ENCODE measurements at places on chromosomes 7 and 10. TPM values are rescaled to one million over a fixed set of nuclear protein-coding genes. Genes with fewer than 3 reads are reported as not detected.

DNA sequence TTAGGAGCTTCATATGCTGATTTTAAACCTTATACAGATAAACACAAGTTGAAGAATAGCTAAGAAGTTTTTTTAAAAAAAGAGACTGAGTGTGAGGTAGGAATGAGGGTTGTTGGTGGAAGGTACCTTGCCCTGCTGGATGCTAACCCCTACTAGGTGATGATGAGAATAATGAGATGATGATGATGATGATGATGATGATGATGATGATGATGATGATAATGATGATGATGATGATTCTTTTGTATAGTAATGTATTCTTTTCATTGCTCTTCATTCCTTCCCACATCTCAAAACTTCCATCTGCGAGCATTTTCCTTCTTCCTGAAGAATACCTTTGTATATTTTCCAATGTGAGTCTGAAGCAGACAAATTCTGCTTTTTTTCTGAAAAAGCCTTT lies 14.1 kb upstream of the TMEM273 start:
- no peak for DNase-seq

DNA sequence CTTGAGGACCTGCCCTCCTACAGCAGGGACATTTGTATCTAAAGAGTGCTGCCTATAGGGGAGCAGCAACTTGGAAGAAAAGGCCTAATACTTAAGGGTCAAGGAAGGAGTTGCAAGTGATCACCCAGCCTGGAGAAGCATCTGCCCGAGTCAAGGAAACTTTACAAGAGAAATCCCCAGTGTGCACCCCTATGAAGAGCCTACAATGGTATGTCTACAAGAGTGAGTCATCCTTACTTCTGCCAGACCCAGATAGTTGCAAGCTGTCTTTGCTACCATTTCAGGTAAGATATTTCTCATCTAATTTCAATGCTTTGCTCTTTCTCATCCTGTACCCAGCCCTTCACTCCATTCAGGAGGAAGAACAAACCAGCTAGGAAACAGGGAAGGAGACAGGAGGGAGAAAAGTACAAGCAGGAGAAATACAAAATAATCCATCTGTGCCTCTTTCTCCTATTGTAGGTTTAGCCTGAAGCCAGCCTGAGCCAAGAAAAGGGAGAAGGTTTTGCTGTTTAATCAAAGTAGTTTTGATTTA lies 34.4 kb upstream of the AGR3 start:
- no peak for DNase-seq

DNA sequence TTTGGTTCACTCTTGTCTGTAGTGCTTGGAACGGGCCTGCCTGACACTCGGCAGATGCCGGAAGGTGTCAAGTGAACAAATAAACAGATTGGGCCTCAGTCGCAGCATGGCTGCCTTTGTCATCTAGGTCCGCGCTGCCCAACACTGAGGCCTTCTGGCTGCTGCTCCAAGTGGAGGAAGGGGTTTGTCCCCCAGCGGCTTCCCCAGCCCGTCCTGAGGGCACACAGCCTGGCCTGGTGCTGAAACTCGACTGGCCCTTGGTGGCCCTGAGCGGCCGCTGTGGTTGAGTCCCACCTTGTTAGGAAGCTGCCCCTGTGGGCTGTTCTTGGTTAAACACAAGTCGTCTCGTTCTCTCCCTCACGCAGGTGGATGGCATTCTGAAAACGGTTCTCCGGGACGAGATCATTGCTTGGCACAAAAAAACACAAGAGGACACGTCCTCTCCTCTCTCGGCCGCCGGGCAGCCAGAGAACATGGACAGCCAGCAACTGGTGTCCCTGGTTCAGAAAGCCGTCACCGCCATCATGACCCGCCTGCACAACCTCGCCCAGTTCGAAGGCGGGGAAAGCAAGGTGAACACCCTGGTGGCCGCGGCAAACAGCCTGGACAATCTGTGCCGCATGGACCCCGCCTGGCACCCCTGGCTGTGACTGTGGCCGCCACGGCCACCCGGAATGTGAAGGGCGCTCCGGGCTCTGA lies 132.1 kb downstream of the SMURF1 start:
- no peak for DNase-seq

GRCh38 chr7:43302211-43302711 lies 189.8 kb downstream of the HECW1 start:
- DNase-seq = no peak

DNA sequence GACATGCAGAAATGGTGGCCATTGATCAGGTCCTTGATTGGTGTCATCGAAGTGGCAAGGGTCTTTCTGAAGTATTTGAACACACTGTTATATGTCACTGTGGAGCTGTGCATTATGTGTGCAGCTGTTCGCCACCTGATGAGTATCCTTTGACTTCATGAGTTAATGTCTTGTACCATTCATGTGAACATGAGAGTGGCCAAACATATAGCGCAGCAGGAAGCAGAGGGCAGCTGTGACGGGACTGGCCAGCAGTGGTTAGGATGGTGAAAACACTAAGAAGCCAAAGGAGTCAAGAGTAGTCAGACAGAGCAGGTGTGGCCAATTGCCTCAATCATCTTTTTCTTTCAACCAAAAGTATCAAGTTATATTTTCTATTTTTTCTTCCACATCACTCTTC lies 167.4 kb downstream of the IMMP2L start:
- DNase-seq = no peak

GRCh38 chr10:119667562-119668328 lies 16.6 kb downstream of the BAG3 start:
- no peak for DNase-seq

DNA sequence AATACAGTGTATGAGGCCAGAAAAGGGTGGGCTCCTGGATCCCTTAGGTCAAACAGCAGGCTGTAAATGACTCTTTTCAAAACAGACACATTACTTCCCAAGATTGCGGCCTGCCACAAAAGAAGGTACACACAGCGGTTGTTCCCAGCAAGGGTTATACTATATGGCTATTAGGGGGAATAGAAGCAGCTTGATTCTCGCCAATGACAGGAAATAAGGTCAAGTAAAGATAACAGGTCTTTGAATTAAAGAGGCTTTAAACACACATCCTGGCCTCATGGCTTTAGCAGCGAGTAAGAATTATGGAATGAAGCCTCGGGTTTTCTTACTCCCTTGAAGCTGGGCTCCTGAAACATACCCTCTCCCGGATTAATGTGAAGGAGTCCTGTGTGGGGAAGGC lies 58.3 kb downstream of the CYP26A1 start:
- no peak for DNase-seq

GRCh38 chr10:17644485-17644943 lies 563 bp downstream of the STAM start:
- no peak for DNase-seq

DNA sequence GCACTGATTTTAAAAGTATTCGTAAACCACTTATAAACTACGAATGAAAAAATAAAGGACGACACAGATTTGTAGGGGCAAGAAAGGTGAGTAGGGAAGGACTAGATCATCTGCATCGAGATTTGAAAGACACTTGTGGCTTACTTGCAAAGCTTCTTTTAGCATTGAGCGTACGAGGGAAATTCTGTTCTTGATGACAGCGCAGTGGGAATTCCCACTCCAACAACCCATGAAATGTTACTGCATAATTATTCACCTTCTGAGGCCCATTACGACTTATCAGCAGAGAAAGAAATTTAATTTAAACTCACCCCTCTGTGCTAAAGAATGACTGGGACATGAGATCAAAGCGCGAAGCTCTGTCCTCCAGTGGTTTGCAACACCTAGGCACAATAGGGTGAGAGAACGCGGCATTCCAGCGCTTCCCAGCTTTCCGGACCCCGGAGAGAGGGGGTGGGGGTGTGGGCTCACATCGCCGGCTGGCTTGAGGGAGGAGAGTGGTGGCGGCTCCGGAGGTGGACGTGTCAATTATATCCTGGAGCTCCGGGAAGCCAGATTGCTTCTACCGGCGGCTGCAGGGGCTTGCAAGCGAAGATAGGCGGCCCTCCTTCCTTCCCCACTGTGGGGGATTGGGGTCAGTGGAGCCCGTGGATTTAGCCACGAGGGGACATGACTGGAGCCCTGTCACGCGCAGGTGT lies 10.3 kb downstream of the SP8 start:
- no peak for DNase-seq

DNA sequence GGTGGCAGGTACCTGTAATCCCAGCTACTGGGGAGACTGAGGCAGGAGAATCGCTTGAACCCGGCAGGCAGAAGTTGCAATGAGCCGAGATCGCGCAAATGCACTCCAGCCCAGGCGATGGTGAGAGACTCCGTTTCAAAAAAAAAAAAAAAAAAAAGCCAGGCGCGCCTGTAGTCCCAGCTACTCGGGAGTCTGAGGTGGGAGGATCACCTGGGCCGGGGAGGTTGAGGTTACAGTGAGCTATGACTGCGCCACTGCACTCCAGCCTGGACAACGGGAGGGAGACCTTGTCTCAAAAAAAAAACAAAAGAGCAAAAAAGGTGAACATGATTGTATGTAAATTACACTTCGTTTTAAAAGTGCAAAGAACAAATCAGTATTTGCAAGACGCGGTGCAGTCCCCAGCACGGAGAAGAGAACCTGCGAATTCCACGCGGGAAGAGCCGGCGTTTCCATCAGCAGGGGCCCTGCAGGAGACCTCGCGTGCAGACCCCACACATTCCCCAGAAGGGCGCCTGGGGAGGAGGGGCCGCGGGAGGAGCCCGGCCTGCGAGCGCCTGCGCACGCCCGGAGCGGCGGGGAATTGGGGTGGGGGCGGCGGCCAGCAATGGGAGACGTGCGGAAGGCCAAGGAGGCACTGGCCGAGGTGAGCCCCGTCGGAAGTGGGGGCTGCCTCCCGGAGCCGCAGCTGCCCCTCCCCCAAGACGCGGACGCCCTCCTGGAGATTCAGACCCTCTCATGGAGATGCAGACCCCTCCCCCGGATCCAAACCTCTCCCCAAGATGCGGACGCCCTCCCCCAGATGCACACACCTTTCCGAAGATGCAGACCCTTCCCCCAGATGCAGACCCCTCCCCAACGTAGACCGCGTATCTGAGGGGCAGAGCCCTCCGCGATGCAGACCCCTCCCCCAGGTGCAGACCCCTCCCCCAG lies 16.7 kb upstream of the SUN1 start:
- no peak for DNase-seq

- DNase-seq = no peak
Observed at GRCh38 chr7:92615861-92616260, 25.7 kb upstream of the FAM133B start.

DNA sequence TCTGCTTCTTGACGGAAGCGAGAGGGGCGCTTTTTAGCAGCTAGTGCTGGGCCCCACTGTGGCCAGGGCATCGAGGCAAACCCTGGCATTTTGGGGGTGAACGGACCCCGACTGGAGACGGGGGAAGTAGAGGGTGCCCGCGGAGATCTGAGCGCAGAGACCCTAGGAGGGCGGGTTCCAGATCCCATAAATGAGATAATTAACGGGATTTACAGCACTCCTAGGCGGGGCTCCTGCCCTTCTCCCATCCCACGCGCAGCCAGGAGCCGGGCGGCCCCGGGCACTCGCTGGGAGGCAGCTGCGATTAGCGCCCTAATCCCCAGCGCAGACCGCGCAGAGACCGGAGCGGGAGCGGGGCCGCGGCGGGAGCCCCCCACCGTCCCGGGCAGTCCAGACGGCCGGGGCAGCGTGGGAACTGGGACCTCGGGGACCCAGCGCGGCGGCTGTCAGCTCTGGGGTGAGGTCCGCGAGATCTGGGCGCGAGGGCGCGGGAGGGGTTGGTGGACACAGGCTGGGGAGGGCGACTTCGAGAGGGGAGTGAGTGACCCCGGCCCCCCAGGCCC lies 735 bp downstream of the JCAD start:
- no peak for DNase-seq

CCDC172 gene
- not detected for polyA plus RNA-seq

SOSTDC1 gene
- not detected for polyA plus RNA-seq

MMS19 gene
- polyA plus RNA-seq = 37.4 TPM

UBN2 gene
- polyA plus RNA-seq = 2.7 TPM

NMT2 gene
- 43.8 TPM for polyA plus RNA-seq

COL26A1 gene
- polyA plus RNA-seq = not detected
